Activated CD4-positive, alpha-beta T cell treated with anti-CD3 and anti-CD28 coated beads, Interleukin-2, amount 10 ng/mL, durations not matched to agents 24 days and 14 days (primary cell): ENCODE measurements at places on chromosomes 12 and 14. TPM values are rescaled to one million over a fixed set of nuclear protein-coding genes. Genes with fewer than 3 reads are reported as not detected.

The KCNJ8 gene
- total RNA-seq, result not detected in 2 replicates

The AICDA gene
- not detected in 2 replicates for total RNA-seq

The MUCL1 gene
- 0.54 and 0.84 TPM in 2 replicates for total RNA-seq

The PIWIL1 gene
- total RNA-seq, result not detected in 2 replicates

The RD3L gene
- not detected in 2 replicates for total RNA-seq

The TAS2R14 gene
- total RNA-seq, result 2.7 and 3.5 TPM in 2 replicates

The GARIN6 gene
- total RNA-seq, result not detected in 2 replicates

The IL26 gene
- total RNA-seq, result 6.9 and 7.7 TPM in 2 replicates

The SLC7A7 gene
- 0.40 TPM in 1 of 2 replicates, not detected in the other for total RNA-seq

The CD27 gene
- total RNA-seq, result 74.0 and 77.7 TPM in 2 replicates

The TMEM117 gene
- total RNA-seq, result 0.82 and 1.1 TPM in 2 replicates

The DENND5B gene
- 0.19 TPM in 1 of 2 replicates, not detected in the other for total RNA-seq

The HAL gene
- total RNA-seq, result 0.09 and 0.38 TPM in 2 replicates

The KRT85 gene
- total RNA-seq, result not detected in 2 replicates

The PPP1R1A gene
- not detected in 2 replicates for total RNA-seq

The TSHR gene
- total RNA-seq, result not detected in 2 replicates

The KLRC4 gene
- total RNA-seq, result not detected in 2 replicates

The EML5 gene
- 0.66 and 0.82 TPM in 2 replicates for total RNA-seq

The ARF6 gene
- total RNA-seq, result 154 and 160 TPM in 2 replicates

The FOXM1 gene
- 73.7 and 74.0 TPM in 2 replicates for total RNA-seq

The JKAMP gene
- 27.9 and 28.6 TPM in 2 replicates for total RNA-seq

The FAM222A gene
- 1.3 and 1.5 TPM in 2 replicates for total RNA-seq

The CLEC9A gene
- not detected in 2 replicates for total RNA-seq

The PTPRR gene
- not detected in 2 replicates for total RNA-seq

The POTEG gene
- total RNA-seq, result not detected in 2 replicates

The RASAL1 gene
- total RNA-seq, result 0.52 and 1.1 TPM in 2 replicates

The SYT1 gene
- total RNA-seq, result not detected in 2 replicates

The SIX6 gene
- total RNA-seq, result not detected in 2 replicates

The DPY19L2 gene
- 0.61 and 0.80 TPM in 2 replicates for total RNA-seq

The KRT78 gene
- not detected in 2 replicates for total RNA-seq
